ENCODE measurements at places on chromosomes 13 and 19.

- DNase-seq: no peak
These were observed 70.2 kb downstream of the DIAPH3 start for GRCh38 chr13:60093425-60094019.

- no peak for DNase-seq
These were observed 96.4 kb downstream of the ZDHHC20 start for GRCh38 chr13:21362741-21363140.

- no peak for DNase-seq
These were observed 6.1 kb upstream of the IFNL4 start for GRCh38 chr19:39254531-39255345.

DNA sequence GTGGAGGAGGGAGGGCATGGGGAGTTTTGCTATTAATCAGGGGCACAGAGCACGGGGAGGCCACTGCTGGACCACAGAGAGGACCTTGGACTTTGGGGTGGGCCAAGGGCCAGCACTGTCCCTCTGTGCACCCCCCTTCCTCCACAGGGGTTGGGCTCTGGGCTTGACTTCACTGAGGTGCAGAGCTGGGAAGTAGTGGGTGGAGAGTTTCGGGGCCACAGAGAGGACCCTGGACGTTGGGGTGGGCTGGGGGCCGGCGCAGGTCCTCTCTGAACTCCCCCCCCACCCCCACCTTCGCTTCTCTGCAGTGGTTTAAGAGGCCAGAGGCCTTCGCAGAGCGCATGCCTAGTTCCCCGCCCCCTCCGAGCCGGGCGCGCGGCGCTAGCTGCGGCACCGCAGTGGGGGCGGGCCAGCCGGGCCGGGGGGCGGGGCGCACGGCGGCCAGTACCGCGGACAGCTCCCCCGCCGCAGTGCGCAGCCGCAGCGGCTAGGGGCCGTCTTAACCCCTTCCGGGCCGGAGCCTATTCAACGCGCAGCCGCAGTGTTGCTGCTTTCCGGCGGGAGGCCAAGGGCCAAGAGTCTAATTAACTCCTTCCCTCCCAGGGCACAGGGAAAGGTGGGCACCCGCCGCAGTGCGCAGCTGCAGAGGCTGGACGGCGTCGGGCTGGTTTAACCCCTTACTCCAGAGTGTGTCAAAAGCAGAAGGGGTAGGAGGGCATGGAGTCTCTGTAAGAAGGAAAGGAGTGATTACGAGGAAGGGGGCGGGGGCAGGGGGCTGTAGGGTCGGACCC is 3.7 kb downstream of the KCNC3 start:
- DNase-seq: peak; percentile 20

- no peak for DNase-seq
These were observed 930 bp downstream of the ZNF583 start for GRCh38 chr19:56405062-56405461.

DNA sequence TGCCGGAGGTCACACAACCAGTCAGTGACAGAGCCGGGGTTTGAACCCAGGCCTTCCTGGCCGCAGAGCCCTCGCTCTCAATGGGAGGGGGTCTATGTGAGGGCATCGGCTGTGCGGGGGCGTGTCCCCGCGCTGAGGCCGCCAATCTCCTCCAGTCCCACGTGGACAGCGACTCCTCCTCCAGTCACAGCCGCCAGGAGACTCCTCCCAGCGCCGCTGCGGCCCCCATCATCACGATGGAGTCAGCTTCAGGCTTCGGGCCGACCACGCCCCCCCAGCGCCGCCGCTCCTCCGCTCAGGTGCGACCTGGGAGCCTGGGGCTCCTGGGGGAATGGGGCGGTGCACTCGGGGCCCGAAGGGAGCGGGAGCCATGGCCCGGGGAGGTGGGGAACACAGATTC is 6.0 kb downstream of the SPRED3 start:
- peak; percentile 32 for DNase-seq

GRCh38 chr19:18173054-18173571 is 500 bp upstream of the IFI30 start:
- no peak for DNase-seq

DNA sequence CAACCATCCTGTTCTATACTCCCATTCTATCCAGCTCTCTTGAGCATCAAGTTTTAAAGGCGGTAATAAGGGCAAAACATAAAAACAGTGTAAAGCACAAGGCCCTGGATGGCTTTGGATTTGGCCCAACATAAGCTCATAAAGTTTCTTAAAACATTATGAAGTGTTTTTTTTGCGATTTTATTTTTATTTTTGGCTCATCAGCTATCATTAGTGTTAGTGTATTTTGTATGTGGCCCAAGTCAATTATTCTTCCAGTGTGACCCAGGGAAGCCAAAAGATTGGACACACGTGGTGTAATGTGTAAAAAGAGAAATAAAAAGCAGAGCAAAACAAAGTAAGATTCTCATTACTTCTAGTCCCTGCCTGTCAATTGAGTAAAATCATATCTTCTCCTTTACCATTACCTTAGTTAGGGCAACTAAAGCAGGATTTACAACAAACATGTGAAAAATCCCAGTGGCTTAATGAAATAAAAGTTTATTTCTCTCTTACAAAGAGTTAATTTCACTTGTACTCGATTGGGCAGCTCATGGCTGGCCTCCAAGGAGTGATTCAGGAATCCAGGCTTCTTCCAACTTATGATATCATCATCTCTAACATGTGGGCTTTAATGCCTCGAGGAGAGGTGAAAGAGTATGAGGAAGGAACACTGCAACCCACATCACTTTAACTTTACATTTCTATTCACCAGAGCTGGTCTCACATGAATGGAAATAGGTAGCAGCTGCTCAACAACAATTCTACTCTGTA is 725.2 kb upstream of the SLITRK1 start:
- peak; percentile 0 for DNase-seq

GRCh38 chr19:30790056-30790680 is 418.0 kb downstream of the ZNF536 start:
- no peak for DNase-seq

DNA sequence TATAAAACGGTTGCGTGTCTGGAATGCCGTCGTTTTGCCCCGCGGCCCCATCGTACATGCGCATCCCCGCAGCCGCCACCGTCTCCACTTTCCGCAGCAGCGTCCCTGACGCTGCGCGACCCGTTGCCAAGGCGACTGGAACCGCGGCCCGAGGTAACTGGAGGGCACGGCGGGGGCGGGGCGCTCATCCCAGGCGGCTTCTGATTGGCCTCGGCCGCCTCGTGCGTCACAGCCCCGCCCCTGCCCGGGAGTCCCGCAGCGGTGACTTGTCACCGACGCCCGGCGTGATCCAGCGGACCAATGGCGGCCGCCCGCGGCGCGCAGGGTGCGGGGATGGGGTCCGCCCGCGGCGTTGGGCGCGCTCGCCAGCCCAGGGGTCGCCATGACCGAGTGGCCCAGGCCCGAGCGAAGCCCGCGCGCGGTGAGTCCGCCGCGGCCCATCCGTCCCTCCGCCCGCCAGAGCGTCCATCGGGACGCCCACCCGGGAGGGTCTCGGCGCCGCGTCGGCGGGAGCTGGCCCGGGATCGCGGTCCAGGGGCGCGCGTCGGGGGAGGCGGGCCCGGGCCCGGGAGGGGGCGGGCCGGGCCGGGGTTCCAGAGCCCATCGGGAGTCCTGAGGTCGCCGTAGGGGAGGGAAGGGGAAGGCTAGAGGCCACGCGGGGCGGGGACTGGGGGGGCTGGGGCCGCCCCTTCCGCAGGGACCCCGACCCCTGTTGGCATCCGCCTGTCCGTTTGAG is at the start of gene ZSCAN1:
TSS of gene ZSCAN1 (plus strand) at position 285 of the 736 bp plus-strand sequence. CDS start 3,812 bp downstream, outside the sequence.
- peak; percentile 68 for DNase-seq

- no peak for DNase-seq
These were observed 46.7 kb upstream of the UBL3 start for GRCh38 chr13:29897102-29897501.

GRCh38 chr19:7894612-7895309 is 6.5 kb downstream of the LRRC8E start:
- no peak for DNase-seq

GRCh38 chr13:80957019-80957655 is 616.2 kb upstream of the SPRY2 start:
- no peak for DNase-seq

GRCh38 chr19:28393574-28394336 is 819.2 kb downstream of the UQCRFS1 start:
- no peak for DNase-seq

- no peak for DNase-seq
These were observed 43.8 kb upstream of the ZNF728 start for GRCh38 chr19:23046743-23047142.

- peak; percentile 12 for DNase-seq
These were observed at the start of gene SHISA2 for GRCh38 chr13:26051657-26052311. Gene SHISA2, minus strand, starts transcription at chr13:26052016. Its CDS starts 1,041 bp downstream, at chr13:26050975.

DNA sequence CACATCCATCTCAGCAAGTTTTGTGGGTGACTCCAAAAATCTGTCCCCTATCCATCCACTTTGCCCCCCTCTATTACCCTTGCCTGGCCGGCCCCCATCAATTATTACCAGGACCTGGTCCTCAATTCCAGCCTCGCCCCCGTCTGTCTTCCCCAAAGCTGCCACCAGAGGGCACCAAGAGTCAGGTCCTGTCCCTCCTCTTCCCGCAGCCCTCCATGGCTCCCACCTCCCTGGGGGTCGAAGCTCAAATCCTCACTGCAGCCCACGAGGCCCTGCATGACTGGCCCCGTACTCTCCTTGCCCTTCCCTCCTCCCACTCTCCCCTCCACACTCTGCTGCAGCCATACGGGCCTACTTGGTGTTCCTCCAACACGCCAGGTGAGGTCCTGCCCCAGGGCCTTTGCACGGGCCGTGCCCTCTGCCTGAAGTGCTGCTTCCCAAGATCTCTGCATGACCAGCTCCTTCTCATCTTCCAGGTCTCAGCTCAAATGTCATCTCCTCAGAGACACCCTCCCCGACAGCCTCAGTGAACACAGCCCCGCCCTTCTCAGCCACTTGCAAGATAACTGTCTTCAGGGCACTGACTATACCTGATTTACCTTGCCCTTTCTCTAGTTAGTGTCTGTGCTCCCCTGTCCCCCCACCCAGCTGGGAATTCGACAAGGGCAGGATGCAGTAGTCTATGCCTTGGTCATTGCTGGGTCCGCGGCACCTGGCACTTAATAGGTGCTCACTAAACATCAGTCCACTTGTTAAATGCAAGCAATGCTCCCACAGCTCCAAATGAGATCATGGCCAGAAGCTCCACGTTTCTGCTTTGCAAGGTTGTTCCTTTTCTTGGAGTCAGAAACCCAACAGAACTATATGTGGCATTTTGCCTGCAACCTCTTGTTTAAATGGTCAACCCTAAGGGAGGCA is 16.8 kb upstream of the SEMA6B start:
- DNase-seq: peak; percentile 54

- no peak for DNase-seq
These were observed 149.3 kb downstream of the RGCC start for GRCh38 chr13:41606646-41607045.

DNA sequence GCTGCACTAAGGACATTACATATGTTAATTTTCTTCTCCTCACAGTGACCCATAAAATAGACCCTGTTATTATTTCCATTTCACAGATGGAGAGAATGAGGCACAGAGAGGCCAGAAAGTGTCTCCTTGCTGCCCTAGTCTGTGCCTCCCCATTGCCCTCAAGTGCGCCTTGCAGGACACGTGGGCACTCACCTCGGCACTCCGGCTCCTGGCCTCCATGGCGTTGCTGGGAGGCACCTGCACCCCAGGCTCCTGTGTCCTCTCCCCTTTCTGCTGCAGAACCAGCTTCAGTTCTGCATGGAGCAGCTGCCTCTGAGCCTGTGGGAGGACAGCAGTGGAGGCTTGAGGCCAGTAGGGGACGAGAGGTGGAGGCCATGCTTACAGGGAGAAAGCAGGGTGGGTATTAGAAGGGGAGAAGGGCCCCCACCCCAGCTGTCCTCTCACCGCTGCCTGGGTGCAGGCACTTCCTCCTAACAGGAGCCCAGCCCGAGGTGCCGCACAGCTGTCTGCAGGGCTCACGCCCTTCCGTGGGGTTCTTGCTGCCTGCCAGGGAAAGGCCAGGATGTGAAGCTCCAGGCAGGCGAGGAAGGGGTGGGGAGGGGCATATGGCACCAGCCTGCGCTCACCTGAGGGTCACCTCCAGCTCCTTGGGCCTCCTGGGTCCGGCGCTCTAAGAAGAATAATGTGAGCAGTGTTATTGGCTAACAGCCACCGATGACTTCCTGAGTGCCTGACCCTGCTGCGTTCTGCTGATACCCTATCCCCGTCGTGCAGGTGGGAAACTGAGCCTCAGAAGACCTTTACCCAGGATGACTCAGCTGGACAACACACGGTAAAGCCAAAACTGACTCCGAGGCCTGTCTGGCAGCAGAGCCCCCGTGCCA is 5.2 kb downstream of the PRX start:
- DNase-seq: no peak

DNA sequence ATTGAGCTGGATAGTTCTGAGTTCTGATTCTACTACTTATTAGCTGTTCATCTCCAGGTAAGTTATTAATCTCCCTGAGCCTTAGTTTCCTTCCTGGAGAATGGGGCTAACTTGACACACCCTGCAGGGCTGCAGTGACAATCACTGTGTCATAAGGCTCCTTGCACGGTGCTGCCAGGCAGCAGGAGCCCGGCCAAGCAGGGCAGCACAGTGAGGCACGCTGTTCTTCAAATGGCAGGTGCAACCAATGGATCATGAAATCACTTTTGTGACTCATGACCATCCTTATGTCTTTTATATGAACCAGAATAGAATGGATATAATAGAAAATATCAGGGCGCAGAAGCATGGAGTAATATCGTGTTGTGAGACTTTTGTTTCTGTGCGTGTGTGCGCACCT is 242.6 kb downstream of the ABCC4 start:
- no peak for DNase-seq

- no peak for DNase-seq
These were observed 218.7 kb downstream of the POSTN start for GRCh38 chr13:37379841-37380240.

GRCh38 chr13:112670864-112671263 is 19.0 kb upstream of the ATP11A start:
- DNase-seq: no peak

DNA sequence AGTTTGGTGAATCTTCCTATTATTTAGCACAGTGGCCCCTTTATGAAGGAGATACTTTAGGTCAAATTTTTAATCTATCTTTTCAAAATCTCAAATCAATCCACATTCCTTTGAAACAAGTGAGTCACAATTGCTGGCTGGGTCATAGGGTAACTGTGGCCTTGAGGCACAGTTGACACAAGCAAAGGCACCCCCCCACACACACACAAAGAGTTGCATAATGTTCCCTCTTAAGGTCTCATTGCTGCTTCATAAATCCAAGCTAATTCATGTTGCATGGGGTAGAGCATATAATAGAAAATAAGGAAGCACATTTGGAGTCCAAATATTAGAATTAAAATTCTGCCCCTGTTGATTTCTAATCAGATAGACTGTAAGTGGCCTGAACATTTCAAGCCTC is 171.5 kb downstream of the DLEU7 start:
- DNase-seq: peak; percentile 22
